SK-N-MC (cell line): ENCODE measurements at places on chromosomes 5 and 9.

GRCh38 chr5:130018641-130019040 lies 114.4 kb downstream of the CHSY3 start:
- no peak for DNase-seq

DNA sequence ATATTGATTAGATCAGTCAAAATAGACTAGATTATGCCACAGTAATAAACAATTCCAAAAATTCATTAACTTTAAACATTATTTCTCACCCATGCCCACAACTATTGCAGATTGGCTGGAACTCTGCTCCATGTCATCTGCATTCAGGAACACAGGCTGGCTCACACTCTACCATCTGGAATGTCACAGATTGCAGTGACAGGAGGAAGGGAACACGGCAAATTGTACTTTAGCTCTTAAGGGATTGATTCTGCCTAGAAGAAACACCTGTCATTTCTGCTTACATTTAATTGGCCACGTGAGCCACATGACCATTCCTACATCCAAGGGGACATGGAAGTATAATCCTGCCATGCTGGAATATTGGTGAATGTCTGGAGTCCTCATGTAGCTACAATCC lies 54.4 kb downstream of the ATPSCKMT start:
- no peak for DNase-seq

DNA sequence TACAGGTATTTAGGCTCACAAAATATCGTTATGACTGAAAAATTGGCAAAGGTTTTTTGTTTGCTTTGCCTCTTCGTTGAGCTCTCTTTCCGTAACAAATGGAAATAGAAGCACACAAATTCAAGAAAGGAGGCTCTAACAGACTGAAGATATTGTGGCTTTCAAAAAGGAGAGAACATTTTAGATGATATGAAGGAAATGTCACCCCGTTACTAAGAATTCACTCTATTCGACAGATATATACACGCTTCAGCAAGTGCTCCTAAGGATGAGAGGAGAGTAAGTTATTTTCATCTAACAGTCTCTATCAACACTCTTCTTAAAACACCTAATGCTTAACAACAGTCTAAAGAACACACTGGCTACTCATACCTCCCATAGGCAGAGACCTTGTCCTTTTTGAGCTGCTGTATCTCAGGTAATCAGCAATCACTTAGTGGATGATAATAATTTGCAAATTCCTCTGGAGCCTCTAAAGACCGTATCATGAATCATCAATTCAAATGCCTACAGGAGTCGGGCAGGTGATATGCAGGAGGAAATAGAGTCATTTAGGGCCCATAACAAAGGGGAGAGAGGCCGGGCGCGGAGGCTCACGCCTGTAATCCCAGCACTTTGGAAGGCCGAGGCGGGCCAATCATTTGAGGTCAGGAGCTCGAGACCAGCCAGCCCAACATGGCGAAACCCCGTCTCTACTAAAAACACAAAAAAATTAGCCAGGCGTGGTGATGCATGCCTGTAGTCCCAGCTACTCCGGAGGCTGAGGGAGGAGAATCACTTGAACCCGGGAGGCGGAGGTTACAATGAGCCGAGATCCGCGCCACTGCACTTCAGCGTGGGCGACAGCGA lies 1.4 kb upstream of the HSDL2 start:
- no peak for DNase-seq

GRCh38 chr5:164073081-164073480 lies 567.7 kb downstream of the MAT2B start:
- no peak for DNase-seq

- DNase-seq, result no peak
Measured at GRCh38 chr5:110854200-110854599, 115.4 kb downstream of the SLC25A46 start.

- DNase-seq, result no peak
Measured at GRCh38 chr9:4864234-4864661, 71.5 kb downstream of the RCL1 start.

DNA sequence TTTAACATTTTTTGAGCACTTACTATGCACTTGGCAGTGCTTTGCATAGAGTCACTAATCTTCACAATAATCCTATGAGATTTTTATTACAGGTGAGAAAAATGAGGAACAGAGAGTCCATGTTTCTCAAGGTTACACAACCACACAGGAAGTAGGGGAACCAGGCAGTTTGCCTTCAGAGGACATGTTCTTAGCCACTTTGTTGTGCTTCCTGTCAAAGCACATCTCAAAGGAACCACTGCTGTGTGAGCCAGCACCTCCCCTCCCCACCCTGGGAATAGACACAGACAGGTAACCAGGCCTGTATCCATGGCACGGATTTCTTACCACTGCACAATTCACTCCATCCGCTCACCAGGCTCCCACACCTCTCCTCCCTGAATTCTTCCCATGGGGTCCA lies 6.3 kb upstream of the DNAJB5 start:
- no peak for DNase-seq

DNA sequence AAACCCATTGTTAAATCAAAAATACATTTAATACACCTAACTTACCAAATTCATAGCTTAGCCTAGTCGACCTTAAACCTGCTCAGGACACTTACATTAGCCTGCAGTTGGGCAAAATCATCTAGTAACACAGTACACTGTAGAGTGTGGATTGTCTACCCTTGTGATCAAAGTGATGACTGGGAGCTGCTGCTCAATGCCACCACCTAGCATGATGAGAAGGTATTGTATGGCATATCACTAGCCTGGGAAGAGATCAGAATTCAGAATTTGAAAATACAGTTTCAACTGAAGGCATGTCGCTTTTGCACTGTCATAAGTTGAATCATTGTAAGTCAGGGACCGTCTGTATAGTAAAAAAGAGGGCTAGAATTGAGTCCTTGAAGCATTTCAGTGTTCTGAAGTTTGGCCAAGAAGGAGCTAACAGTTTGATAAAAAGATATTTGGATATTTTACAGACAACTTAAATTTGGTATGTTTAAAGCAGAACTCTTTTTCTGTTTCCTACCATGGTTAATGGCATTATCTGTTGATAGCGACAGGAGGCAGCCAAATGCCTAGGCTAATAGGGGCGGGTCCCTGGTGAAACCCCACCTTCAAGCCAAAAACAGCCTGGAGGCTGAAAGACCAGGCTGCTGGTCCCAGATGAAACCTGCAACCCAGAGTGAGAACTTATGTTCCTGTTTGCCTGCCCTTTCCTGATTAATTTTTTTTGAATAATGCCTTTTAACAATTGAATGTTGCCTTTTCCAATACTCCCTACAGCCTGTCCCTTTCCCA lies 23.0 kb downstream of the SMIM15 start:
- no peak for DNase-seq

DNA sequence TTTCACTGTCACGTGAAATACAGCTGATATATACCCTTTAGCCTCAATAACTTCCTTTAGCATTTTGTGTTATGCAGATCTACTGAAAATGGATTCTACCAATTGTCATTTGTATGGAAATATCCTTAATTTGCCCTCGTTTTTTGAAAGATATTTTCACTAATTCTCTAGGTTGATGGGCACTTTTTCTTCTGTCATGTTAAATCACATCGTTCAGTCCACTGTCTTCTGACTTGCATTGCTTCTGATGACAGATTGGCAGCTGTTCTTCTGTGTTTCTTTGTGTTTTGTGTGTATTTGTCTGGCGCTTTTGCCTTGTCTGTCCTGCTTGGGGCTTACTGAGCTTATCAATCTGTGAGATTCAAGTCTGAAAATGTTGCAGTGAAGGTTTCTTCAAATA lies 9.7 kb upstream of the CLPTM1L start:
- no peak for DNase-seq

GRCh38 chr9:125549891-125550885 lies 156.8 kb downstream of the MAPKAP1 start:
- no peak for DNase-seq

GRCh38 chr5:53059281-53059680 lies 50.3 kb downstream of the MOCS2 start:
- DNase-seq, result no peak

GRCh38 chr9:129131300-129132145 lies 20.3 kb downstream of the PTPA start:
- no peak for DNase-seq

DNA sequence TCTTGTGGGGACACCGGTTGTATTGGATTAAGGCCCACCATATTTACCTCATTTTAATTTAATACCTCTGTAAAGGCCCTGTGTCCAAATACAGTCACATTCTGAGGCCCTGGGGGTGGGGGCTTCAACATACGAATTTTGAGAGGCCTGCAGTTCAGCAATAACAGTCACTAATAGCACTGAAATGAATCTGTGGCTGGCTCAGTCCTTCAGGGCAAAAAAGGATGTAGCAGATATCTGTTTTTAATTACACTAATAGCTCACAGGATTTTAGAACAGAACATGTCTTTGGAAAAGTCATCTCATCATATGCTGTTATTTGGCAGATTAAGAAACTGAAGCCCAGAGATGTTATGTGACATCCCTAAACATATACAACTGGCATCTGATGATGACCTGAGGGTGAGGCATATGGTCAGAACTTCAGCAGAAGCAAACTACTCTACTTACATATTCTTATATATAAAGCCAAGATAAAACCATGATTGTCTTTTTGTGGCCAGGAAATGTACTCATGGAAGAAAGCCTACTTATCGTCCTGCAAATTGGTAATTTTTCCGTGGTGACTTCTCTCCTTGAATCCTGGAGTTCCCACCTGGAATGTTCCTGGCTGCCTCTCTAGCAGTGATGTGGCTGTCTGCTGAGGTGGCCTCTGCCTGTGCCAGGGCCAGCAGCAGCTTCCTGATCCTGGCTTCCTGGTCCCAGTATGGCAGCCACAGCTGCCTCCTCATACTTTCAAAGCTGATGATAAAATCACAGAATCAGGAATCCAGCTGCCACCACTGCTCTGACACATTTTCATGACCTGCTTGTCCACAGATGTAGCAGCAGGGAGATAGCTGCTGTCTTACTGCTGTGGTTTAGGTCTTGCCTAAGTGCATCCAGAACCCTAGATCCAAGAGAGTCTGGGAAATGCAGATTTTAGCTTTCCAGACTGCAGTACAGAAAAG lies 72.1 kb upstream of the ANKRD55 start:
- DNase-seq, result no peak

GRCh38 chr5:124154714-124155113 lies 591.7 kb downstream of the ZNF608 start:
- no peak for DNase-seq
